ENCODE measurements at places on chromosomes 2 and 18.

DNA sequence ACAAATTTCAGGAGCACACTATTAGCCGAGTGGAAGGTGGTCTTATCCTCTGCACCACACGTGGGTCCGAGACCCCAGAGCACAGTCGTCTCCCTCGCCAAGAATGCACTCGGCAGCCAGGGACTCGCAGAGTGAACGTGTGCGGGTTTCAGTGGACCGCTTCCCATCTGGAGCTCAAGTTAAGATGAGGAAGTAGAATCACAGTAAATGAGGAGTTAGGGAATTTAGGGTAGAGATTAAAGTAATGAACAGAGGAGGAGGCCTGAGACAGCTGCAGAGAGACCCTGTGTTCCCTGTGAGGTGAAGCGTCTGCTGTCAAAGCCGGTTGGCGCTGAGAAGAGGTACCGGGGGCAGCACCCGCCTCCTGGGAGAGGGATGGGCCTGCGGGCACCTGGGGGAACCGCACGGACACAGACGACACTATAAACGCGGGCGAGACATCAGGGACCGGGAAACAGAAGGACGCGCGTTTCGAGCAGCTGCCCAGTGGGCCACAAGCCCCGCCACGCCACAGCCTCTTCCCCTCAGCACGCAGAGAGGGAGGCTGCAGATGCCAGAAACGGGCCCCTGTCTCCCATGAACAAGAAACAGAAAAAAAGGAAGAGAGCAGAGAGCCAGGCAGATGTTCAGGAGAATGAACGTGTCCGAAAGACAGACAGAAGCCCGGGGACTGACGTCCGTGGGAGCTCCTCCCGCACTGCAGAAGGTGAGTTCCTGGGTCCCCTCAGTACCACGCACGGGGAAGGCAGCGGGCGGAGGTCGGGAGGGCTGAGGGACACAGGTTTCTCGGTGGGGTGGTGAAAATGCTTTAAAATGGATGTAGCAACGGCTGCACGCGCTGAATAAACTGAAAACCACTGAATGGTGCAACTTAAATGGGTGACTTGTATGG, 5.4 kb upstream of the KCNG2 start:
- H3K4me3 ChIP-seq: peak overlapping the region; percentile 6
- H3K4me1 ChIP-seq: peaks cover under 1% of the 10 kb centered on the region

GRCh38 chr18:48660346-48661228, 121.8 kb downstream of the CTIF start:
- H3K4me3 ChIP-seq: no peak overlapping the region
- no peaks in the 10 kb centered on the region for H3K36me3 ChIP-seq
- H3K27me3 ChIP-seq: no peaks in the 10 kb centered on the region

DNA sequence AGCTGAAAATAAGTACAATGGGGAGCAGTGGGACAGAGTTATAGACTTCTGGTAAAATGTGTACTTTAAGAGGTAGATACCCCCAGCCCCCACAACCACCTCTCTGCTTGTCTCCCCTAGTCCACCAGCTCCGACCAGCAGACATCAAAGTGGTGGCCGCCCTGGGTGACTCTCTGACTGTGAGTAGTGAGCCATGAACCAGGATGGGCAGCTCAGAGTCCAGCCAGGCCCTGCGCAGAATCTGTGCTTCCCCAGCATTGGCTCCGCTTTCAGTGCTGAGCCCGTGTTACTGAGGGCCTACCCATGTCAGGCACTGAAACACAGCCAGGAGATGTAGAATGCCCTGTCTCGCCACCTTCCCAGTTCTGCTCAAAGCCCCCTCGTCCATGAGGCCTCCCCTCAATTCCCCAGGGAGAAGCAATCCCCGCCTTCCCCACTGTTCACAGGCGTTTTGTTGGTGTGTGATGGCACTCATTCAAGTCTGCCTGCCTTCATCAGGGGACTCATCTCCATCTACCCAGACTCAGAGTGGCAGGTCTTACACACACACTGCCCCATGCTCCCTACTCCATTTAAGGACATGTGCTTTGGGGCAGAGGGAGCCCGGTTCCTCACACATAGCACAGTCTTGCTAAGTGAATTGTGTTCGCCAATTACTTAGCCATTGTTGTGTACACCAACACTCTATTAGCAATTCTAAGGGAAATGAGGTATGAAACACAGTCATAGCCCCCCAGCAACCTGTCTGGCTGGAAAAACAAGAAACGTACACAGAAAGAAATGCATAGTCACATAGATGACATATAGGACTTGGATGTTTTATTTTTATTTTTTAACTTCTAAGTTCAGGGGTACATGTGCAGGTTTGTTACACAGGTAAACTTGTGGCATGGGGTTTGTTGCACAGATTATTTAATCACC, 122.6 kb downstream of the PLB1 start:
- no peak for DNase-seq
- H3K36me3 ChIP-seq: no peaks in the 10 kb centered on the region
- no peaks in the 10 kb centered on the region for H3K27me3 ChIP-seq
- H3K4me3 ChIP-seq: no peak overlapping the region
- no peak overlapping the region for H3K27ac ChIP-seq

- no peak for DNase-seq
- H3K27ac ChIP-seq: no peak overlapping the region
- no peaks in the 10 kb centered on the region for H3K36me3 ChIP-seq
- no peak overlapping the region for H3K4me3 ChIP-seq
Observed at GRCh38 chr18:3110034-3110752, 97.2 kb upstream of the LPIN2 start.

DNA sequence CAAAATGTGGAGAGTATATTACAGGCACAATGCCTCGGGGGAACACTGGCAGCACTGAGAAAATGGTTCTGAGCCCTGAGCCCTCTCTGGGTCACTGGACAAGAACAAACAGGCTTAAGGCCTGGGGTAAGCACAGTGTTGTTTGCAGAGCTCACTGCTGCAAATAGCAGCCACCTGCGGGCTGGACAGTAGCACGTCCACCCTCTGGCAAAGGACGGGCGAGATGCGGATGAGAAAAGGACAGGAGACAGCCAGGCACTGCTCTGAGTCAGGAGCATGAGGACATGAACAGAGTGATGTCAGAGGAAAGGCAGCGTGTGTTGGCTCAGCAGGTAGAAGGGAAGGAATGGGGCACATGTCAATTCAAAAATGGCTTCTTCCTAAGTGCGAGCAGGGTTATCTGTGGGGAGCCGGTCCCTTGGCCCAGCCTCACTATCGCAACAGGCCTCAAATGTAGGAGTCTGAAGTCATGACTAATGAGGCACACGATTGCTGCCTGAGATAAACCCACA, 25.9 kb upstream of the NEB start:
- no peaks in the 10 kb centered on the region for H3K36me3 ChIP-seq
- no peaks in the 10 kb centered on the region for H3K4me1 ChIP-seq
- DNase-seq: no peak
- no peaks in the 10 kb centered on the region for H3K27me3 ChIP-seq
- H3K27ac ChIP-seq: no peak overlapping the region

GRCh38 chr2:209577376-209578357, 153.8 kb downstream of the MAP2 start:
- no peaks in the 10 kb centered on the region for H3K27me3 ChIP-seq
- no peak for DNase-seq
- no peaks in the 10 kb centered on the region for H3K4me1 ChIP-seq
- H3K27ac ChIP-seq: no peak overlapping the region
- no peak overlapping the region for H3K4me3 ChIP-seq

- H3K4me3 ChIP-seq: peak overlapping the region; percentile 52
- H3K36me3 ChIP-seq: no peaks in the 10 kb centered on the region
- peaks cover 7% of the 10 kb centered on the region for H3K4me1 ChIP-seq
Observed at GRCh38 chr2:27735263-27735904, 36.1 kb upstream of the MRPL33 start.

- no peaks in the 10 kb centered on the region for H3K4me1 ChIP-seq
- H3K27me3 ChIP-seq: no peaks in the 10 kb centered on the region
- H3K36me3 ChIP-seq: no peaks in the 10 kb centered on the region
- no peak for DNase-seq
- H3K4me3 ChIP-seq: no peak overlapping the region
Observed at GRCh38 chr18:77635451-77635850, 385.8 kb downstream of the GALR1 start.

DNA sequence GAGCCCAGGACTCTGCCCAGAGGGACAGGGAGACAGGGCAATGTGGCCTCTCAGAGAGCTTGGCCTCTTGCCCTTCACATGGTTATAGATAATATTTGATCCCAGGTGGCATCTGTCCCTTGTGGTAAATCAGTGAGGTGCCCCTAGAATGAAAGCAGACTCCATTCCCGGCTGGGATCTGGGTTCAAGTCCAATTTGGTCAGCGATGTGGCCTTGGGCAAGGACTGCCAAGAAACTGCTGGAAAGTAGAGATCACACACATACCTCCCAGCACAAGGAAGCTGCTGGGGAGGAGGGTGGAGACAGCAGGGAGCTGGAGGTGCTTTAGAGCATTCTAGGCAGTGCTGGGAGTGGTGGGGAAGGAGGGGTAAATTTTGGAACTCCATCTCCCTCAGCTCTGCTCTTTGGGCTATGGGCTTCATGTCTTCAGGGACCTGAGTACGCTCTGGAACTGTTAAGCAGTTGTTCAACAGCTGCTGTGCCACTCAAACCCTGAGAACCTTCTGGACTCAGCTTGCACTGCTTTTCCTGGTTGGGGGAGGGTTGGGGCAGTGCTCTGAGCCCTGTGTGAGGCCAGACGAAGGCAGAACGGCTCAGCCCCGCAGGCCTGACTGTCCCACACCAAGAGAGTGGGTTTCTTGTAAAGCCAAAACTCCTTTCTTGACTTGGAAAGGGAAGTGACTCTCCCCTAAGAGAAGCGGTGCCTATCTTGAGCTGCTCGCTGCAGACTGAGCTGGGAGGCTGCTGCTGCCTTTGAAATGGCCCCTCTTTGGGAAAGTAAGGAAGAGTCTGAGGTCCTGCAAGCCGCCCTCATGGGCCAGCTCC, 23.0 kb downstream of the INPP5D start:
- peak; percentile 17 for DNase-seq
- peak overlapping the region; percentile 10 for H3K4me3 ChIP-seq
- H3K27me3 ChIP-seq: no peaks in the 10 kb centered on the region
- no peaks in the 10 kb centered on the region for H3K36me3 ChIP-seq
- H3K4me1 ChIP-seq: peaks cover 33% of the 10 kb centered on the region

GRCh38 chr18:43620936-43621335, 343.6 kb upstream of the SYT4 start:
- no peaks in the 10 kb centered on the region for H3K4me1 ChIP-seq
- H3K4me3 ChIP-seq: no peak overlapping the region
- no peaks in the 10 kb centered on the region for H3K27me3 ChIP-seq
- no peak for DNase-seq
- no peak overlapping the region for H3K27ac ChIP-seq

- H3K36me3 ChIP-seq: no peaks in the 10 kb centered on the region
- H3K4me3 ChIP-seq: no peak overlapping the region
- no peaks in the 10 kb centered on the region for H3K27me3 ChIP-seq
- no peak overlapping the region for H3K27ac ChIP-seq
- no peaks in the 10 kb centered on the region for H3K4me1 ChIP-seq
Observed at GRCh38 chr18:10417664-10418063, 36.8 kb upstream of the APCDD1 start.

DNA sequence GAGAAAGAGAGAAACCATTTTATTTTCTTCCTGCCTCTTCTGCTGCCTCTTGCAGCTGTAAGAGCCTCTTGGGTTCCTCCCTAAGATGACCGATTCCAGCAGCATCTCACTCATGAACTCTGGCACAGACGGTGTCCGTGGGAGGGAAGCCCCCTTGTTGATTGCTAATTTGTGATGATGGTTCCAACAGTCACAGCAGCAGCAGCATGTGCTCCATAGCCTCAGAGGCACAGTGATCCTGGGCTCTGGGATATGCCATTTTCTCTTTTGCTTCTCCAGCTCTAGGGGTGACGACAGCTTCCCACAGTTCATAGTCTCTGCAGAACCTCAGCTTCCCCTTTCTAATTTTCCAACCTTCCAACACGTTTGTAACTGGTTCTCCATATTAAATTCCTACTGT, 324.2 kb upstream of the HS6ST1 start:
- H3K27ac ChIP-seq: no peak overlapping the region
- no peak for DNase-seq
- no peaks in the 10 kb centered on the region for H3K36me3 ChIP-seq
- no peak overlapping the region for H3K4me3 ChIP-seq

GRCh38 chr2:135164431-135164830, 112.3 kb downstream of the RAB3GAP1 start:
- no peaks in the 10 kb centered on the region for H3K36me3 ChIP-seq
- no peaks in the 10 kb centered on the region for H3K27me3 ChIP-seq
- H3K4me3 ChIP-seq: no peak overlapping the region
- DNase-seq: no peak
- H3K4me1 ChIP-seq: no peaks in the 10 kb centered on the region
- no peak overlapping the region for H3K27ac ChIP-seq

- H3K36me3 ChIP-seq: no peaks in the 10 kb centered on the region
- no peak for DNase-seq
- no peaks in the 10 kb centered on the region for H3K27me3 ChIP-seq
- H3K27ac ChIP-seq: no peak overlapping the region
Observed at GRCh38 chr2:80050246-80050645, 254.3 kb downstream of the LRRTM1 start.

DNA sequence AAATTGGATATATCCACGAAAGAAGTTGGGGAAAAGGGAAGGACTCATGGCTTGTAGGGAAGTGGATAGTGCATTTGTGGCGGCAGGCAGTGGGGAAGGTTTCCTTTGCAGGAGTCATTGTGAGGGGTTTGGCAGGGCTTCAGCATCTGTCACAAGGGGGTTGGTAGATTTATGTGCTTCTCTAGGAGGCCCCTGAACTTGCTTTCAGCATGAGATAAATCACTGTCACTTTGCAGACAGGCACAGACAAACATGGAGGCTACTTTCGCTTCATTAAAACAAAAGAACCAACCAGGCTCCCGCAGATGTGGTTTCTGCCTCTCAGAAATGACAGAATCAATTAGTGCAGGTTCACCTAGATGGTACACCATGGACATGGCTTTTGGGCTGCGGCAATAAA, 340.7 kb downstream of the TGIF1 start:
- no peaks in the 10 kb centered on the region for H3K36me3 ChIP-seq
- no peak overlapping the region for H3K27ac ChIP-seq
- H3K4me3 ChIP-seq: no peak overlapping the region

- no peak for DNase-seq
- H3K27ac ChIP-seq: no peak overlapping the region
- no peaks in the 10 kb centered on the region for H3K36me3 ChIP-seq
- H3K27me3 ChIP-seq: no peaks in the 10 kb centered on the region
Observed at GRCh38 chr2:12076810-12077209, 330.4 kb downstream of the LPIN1 start.

- H3K4me3 ChIP-seq: no peak overlapping the region
- no peak for DNase-seq
- no peak overlapping the region for H3K27ac ChIP-seq
- H3K4me1 ChIP-seq: no peaks in the 10 kb centered on the region
- H3K27me3 ChIP-seq: no peaks in the 10 kb centered on the region
Observed at GRCh38 chr2:236057375-236057774, 110.8 kb downstream of the GBX2 start.

GRCh38 chr2:45575881-45576280, 35.2 kb downstream of the SRBD1 start:
- no peaks in the 10 kb centered on the region for H3K4me1 ChIP-seq
- peaks cover 17% of the 10 kb centered on the region for H3K36me3 ChIP-seq
- H3K4me3 ChIP-seq: no peak overlapping the region
- DNase-seq: no peak
- H3K27ac ChIP-seq: no peak overlapping the region

GRCh38 chr18:31197676-31198075, 35.0 kb upstream of the DSC1 start:
- DNase-seq: peak; percentile 64
- H3K27ac ChIP-seq: no peak overlapping the region
- no peaks in the 10 kb centered on the region for H3K27me3 ChIP-seq
- H3K36me3 ChIP-seq: no peaks in the 10 kb centered on the region
- no peaks in the 10 kb centered on the region for H3K4me1 ChIP-seq

All from Peyer's patch (tissue), 4 donors.